ENCODE measurements at places on chromosomes 7 and 10.
A peak's percentile ranks its signal among the peaks of the same experiment; 100 is the strongest.

- no peak for DNase-seq
Measured at GRCh38 chr10:55398497-55398882, 597.5 kb upstream of the PCDH15 start.

- DNase-seq, result no peak
Measured at GRCh38 chr7:128941323-128941890, 3.7 kb downstream of the IRF5 start.

GRCh38 chr7:19834566-19834965 is 61.1 kb upstream of the TMEM196 start:
- no peak for DNase-seq

DNA sequence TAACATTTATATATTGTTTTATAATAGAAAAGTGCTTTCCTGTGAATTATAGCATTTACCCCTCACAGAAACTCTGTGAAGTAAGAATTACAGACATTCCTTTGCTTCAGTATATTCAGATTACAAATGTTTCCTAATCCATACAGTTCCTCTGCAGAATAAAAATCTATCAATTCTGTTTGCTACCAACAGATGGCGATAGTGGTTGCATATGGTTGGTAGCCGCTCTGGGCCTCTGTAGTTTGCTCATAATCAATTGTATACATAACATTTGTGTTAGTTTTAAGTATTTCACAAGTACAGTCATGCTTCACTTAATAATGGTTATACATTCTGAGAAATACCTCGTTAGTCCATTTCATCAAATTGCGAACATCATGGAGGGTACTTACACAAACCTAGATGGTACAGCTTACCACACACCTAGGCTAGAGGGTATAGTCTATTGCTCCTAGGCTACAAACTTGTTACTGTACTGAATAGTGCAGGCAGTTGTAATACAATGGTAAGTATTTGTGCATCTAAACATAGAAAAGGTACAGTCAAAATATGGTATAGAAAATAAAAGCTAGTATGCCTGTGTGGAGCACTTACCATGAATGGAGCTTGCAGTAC is 94.4 kb upstream of the STEAP4 start:
- no peak for DNase-seq

- DNase-seq, result no peak
Measured at GRCh38 chr7:112302566-112302965, 96.1 kb downstream of the ZNF277 start.

DNA sequence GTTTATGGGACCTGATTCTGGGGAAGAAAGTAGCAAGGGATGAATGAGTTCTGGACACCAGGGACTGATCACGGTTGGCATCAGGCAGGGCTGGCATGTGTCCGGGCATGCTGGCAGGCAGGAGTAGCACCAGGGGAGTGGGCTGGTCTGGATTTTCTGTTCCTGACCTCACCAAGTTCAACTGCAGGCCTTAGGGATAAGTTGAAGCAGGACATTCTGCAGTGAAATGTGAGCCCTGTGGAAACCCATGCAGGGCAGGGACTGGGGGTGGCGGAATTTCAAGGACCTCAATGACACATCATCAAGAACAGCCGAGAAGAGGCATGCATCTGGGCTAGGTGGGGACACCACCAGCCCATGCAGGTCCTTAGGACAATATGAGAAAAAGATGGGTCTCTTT is 80.2 kb upstream of the ADAM12 start:
- no peak for DNase-seq

DNA sequence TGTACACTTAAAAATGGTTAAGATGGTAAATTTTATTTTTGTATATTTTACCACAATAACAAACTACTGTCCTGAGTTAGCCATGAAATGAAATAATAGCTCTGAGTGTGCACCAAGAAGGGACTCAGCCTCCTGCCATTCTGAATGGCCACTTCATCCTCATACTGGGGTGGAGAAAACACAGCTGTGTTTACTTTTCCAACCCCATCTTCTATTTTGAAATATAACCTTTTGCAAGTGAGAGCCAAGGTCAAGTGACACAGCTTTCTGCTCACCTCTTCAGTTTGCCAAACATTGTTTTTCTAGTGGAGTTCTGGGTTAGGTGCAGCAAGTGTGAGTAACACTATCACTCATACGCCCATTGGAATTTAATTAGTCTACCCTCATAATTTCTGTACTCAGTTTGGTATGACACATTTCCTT is 107.4 kb upstream of the GLCCI1 start:
- DNase-seq, result peak; percentile 72

GRCh38 chr10:59266321-59266720 is 89.9 kb downstream of the PHYHIPL start:
- DNase-seq, result no peak

GRCh38 chr7:93941945-93942344 is 20.4 kb downstream of the GNG11 start:
- DNase-seq, result no peak

DNA sequence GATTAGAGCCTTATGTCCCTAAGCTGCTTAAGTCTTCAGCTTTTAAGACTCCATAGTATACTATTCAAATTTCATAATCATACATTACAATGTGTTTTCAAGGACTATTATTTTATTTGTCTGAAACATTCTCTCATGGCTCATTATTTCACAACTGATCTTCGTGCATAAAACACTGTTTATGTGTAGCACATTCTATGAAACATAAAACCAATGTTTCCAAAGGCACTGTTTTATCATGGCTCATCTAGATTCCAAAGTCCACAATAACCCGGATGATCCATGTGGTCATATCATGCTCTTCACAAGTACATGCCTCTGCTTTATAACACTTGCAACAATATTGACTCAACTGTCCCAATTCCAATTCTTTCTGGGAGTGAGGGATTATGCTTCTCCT is 806.1 kb downstream of the TNS3 start:
- DNase-seq, result no peak

- DNase-seq, result no peak
Measured at GRCh38 chr7:26675143-26675887, 189.1 kb downstream of the SKAP2 start.

GRCh38 chr7:148828965-148829364 is 55.1 kb downstream of the EZH2 start:
- no peak for DNase-seq

GRCh38 chr10:63265222-63265617 is 132.1 kb downstream of the NRBF2 start:
- DNase-seq, result no peak

DNA sequence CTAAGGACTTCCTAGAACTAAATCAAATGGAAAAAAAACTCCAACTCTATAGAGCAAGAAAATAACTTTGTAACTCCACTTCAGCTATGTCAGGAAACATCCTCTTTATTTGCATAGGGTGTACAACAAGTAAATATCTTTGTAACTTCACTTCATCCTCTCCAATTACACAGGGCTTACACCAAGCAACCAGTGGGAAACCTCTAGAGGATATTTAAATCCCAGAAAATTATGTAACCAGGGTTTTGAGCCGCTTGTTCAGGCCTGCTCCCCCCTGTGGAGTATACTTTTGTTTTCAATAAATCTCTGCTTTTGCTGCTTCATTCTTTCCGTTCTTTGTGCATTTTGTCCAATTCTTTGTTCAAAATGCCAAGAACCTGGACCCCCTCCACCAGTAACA is 22.2 kb downstream of the LIPJ start:
- no peak for DNase-seq

GRCh38 chr10:32981760-32982159 is 23.7 kb upstream of the ITGB1 start:
- peak; percentile 84 for DNase-seq

- DNase-seq, result no peak
Measured at GRCh38 chr10:129500617-129501339, 33.7 kb downstream of the MGMT start.

- DNase-seq, result no peak
Measured at GRCh38 chr7:106797937-106798336, 67.1 kb upstream of the PIK3CG start.

- no peak for DNase-seq
Measured at GRCh38 chr10:87763086-87763861, 54.8 kb downstream of the ATAD1 start.

GRCh38 chr7:20438248-20438647 is 107.5 kb downstream of the ITGB8 start:
- no peak for DNase-seq

- no peak for DNase-seq
Measured at GRCh38 chr10:88319960-88320517, 263.1 kb downstream of the RNLS start.

DNA sequence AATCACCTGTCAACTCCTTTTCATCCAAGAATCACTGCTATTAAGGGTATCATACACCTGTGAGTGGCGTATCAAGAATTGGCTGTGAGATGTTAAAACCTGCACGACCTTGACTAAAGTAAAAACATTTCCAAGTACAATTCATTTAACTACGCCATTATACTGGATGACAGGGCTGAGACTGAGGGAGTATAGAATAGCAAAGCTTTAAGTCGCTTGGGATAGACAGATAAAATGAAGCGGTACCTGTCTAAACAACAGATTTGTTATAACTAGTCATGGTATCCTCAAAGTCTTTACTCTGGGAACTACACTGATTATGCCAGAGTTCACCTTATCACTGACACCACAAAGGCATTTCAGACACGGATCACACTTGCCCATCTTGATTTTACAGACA is 366.1 kb upstream of the LRRN3 start:
- no peak for DNase-seq

DNA sequence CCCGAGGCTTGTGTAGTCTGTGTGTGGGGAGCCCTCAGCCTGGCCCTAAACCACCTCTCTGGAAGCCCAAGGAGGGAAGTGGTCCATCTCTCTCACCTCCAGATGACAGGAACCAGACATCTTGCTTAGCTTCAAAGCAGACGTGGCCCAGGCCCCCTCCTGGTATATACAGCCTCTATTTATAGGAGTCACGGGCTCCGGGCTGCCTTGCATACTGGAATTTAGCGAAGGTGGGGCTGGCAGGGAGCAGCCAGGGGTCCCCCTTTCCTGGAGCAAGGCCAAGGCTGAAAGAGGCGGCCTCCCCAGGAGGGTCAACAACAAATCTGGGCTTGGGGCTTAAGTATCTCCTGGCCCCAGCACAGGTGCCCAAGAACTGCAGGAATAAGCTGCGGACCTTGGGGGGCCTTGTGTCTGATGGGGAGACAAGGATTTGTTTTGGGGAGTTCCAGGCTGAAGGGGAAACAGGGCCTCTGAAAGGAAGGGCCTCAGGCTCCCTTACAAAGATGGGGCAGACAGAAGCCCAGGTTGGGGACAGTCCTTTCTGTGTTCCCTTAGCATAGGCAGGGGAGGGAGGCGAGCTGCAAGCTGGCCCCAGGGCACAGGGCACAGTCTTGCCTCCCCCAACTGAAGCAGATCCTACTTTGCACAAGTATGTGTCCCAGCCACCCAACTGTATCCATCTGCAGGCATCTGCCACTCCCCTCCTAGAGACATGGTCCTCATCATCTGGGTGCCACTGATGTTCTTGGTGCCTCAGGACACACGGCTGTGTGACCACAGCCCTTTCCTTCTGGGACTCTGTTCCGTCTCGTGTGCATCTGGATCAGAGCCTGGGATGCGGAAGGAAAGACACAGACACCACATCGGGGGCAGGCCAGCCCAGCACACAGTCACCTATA is 11.9 kb downstream of the ZCCHC24 start:
- no peak for DNase-seq

DNA sequence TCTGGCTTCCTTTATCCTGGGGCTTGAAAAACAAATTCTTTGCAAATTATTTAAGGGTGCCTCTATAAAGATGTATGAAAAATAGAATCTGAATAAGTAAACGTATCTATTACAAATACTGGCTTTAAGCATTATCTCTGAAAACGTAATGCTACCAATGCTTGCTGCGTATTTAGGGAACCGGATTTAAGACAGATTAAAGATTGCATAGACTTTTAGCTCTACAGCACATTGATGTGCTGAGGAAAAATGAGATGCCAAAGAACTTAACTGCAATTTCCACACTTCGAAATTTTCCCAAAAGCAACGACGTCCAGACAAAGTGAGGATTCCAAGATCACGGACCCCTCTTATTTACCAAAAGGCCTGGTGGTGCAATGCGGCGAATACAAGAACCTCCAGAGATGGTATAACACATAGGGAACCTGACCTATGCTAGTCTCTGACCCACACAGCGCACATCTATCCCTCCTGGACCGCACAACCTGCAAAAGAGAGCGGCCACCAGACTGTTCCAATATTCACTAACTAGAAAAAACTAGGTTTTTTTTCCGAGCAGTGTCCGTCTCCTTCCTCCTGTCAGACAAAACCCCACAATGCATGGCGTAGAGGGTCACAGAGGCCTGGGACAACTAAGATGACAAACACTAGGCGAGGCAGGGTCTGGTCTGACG is 34.3 kb upstream of the PHF14 start:
- DNase-seq, result no peak

- no peak for DNase-seq
Measured at GRCh38 chr7:104901240-104901619, 112.8 kb upstream of the KMT2E start.

GRCh38 chr7:133940368-133940767 is 186.8 kb upstream of the LRGUK start:
- DNase-seq, result no peak

- no peak for DNase-seq
Measured at GRCh38 chr7:139043823-139044812, 8.3 kb upstream of the ZC3HAV1L start.

DNA sequence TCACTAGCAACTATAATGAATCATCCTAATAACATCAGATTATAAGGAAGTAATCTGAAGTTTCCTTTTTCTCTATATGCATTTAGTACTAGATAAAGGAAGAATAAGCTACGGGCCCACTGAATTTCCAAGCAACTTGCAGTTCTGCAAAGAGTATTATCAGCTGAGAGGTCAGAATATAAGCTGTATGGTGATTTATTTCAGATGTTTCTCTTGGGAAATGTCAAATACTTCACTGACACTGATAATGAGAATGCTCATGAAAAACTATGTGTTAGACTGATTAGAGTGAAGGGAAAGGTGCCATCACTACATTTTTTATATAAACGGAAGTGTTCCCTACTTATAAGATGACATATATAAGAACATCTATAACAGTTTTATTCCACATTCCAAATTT is 251.2 kb upstream of the HGF start:
- DNase-seq, result no peak

DNA sequence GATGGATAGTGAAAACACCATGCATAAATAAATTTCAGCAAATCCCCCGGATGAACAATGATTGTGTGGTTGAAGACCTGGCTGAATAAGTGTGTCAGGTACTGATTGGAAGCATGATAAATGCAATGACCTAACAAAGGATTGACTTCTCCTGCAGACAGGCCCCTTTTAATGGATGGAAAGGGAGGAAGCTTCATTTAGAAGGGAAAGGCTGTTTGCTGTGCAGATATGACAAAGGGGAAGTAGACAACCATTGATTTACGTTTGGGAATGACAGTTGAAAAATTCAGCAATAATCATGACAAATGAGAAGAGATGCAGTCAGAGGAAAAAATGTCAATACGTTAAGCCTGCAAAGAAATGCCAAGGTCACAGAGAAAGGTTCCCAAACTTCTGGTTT is 503.8 kb downstream of the LRMDA start:
- DNase-seq, result no peak

Data from glomerular endothelial cell (primary cell).